Upper lobe of right lung (tissue), 1 donor: ENCODE measurements at places on chromosomes 3 and 15. TPM values are rescaled to one million over a fixed set of nuclear protein-coding genes. Genes with fewer than 3 reads are reported as not detected.
A peak's percentile ranks its signal among the peaks of the same experiment; 100 is the strongest.

DNA sequence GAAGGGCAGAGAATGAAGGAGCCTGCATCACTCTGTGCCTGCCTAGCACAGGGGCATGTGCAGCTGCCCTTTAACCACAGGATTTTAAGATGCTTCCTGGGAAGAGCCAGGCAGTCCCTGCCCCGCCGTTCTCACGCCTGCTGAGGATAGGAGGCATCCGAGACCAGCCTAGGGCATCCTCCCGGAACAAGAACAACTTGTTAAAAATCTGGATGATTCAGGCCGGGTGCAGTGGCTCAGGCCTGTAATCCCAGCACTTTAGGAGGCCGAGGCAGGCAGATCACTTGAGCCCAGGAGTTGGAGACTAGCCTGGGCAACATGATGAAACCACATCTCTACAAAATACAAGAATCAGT, 15.2 kb downstream of the NRROS start:
- peaks cover 49% of the 10 kb centered on the region for H3K36me3 ChIP-seq
- DNase-seq = peak; percentile 30
- peaks cover 31% of the 10 kb centered on the region for H3K4me1 ChIP-seq
- no peak overlapping the region for H3K27ac ChIP-seq

DNA sequence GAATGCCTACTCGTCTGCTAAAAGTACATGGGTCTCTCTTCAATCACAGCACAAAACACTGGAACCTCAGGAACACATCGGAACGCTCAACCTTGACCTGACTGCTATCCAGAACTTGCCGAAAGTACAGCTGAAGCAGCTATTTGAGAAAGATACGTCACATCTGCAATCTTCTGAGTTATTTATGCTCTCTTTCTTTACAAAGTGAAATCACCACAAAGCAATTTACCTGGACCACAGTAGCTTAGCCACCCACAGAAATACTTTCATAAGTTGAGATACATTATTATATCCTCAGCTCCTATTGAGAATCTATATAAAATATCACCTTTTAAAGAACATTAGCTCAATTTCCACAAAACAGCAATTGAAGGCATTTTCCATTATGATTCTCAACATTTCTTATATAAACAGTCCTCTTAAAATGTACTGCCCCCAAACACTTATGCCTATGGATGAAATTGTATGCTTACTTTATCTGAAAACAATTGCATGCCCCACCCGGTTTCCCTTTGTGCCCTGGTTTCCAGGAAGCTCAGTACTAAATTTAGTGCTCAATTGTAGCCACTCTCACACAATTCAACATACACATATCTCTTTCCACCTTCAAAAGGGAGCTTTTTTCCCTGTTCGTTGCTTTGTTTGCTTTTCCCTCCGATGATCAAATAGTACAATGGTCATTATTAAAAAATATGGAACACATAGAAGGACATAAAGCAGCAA, 31.8 kb downstream of the HEG1 start:
- H3K4me3 ChIP-seq = no peak overlapping the region
- DNase-seq = no peak
- no peaks in the 10 kb centered on the region for H3K27me3 ChIP-seq
- H3K27ac ChIP-seq = no peak overlapping the region

DNA sequence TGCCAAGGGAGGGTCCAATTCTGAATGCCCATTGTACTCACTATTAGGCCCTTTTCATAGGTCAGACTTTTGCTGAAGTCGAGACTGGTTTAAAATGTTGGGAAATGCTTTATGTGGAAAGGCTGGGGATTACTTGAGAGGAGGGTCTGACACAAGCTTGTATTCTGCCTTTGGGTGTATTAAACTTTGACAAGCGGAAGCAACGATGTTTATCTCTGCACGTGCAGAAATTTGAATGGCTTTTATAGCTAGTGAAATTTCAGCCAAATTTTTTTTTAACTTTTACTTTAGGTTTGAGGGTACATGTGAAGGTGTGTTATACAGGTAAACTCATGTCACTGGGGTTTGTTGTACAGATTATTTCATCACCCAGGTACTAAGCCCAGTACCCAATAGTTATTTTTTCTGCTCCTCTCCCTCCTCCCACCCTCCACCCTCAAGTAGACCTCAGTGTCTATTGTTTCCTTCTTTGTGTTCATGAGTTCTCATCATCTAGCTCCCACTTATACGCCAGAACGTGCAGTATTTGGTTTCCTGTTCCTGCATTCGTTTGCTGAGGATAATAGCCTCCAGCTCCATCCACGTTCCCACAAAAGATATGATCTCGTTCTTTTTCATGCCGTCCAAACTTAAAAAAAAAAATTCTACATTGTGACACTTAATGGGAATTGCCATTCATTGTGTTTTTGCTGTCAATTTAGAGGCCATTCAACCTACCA, 223.0 kb upstream of the BHLHE40 start:
- peaks cover 13% of the 10 kb centered on the region for H3K4me1 ChIP-seq
- H3K27ac ChIP-seq = no peak overlapping the region
- H3K36me3 ChIP-seq = no peaks in the 10 kb centered on the region
- no peaks in the 10 kb centered on the region for H3K27me3 ChIP-seq

- DNase-seq = no peak
- peaks cover 10% of the 10 kb centered on the region for H3K4me1 ChIP-seq
- H3K27me3 ChIP-seq = no peaks in the 10 kb centered on the region
Measured at GRCh38 chr15:90105521-90105920, 3.3 kb upstream of the IDH2 start.

GRCh38 chr15:50353975-50354837, 792 bp downstream of the GABPB1 start:
- H3K27me3 ChIP-seq = no peaks in the 10 kb centered on the region
- H3K4me1 ChIP-seq = peaks cover 46% of the 10 kb centered on the region
- H3K4me3 ChIP-seq = peak overlapping the region; percentile 82
- peak overlapping the region; percentile 98 for H3K27ac ChIP-seq
- peak; percentile 82 for DNase-seq

DNA sequence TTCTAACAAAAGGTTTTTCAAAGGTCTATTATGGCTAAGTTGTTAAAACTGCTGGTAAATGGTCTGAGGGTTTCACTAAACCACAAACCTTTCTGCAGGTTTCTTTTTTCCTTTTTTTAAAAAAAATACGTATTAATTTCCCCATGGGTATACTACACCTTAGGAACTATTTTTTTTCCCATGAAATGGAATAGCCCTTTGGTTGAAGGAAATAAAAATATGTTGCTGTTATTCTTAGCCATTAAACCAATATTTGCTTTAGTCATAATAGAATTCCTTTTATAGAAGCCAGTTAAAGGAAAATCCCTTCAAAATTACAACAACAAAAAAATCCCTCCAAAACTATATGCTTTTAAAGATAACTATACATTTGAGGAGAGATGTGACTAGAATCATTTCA, 1303.3 kb downstream of the ROBO2 start:
- no peak overlapping the region for H3K27ac ChIP-seq
- no peak for DNase-seq
- no peaks in the 10 kb centered on the region for H3K36me3 ChIP-seq
- H3K4me1 ChIP-seq = no peaks in the 10 kb centered on the region

GRCh38 chr3:13783476-13783875, 96.4 kb downstream of the WNT7A start:
- H3K4me3 ChIP-seq = no peak overlapping the region
- H3K36me3 ChIP-seq = no peaks in the 10 kb centered on the region
- H3K27me3 ChIP-seq = peaks cover 4% of the 10 kb centered on the region
- peak; percentile 5 for DNase-seq
- H3K27ac ChIP-seq = no peak overlapping the region

GRCh38 chr3:56616478-56617006, 59.6 kb downstream of the CCDC66 start:
- no peaks in the 10 kb centered on the region for H3K27me3 ChIP-seq
- peaks cover 68% of the 10 kb centered on the region for H3K36me3 ChIP-seq

DNA sequence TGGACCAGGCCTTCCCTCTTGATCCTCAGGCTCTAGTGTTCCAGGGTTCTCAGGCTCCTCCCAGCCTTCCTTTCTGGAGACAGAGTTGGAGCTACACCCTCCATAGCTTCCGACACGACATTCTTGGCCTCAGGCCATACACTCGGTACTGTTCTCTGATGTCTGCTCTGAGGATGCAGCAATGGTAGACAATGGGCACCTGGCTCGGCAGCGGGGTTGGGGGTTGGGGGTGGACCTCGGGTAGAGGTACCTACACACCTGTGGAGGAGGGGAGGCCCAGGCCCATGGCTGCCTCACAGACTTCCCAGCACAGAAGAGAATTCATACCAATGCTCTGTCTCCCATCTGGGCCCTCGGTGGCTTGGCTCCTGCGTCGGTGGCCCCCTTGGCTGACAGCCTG, 21.4 kb downstream of the CCDC13 start:
- no peak for DNase-seq
- no peak overlapping the region for H3K27ac ChIP-seq
- H3K27me3 ChIP-seq = no peaks in the 10 kb centered on the region
- H3K4me1 ChIP-seq = peaks cover 3% of the 10 kb centered on the region
- H3K4me3 ChIP-seq = no peak overlapping the region
- no peaks in the 10 kb centered on the region for H3K36me3 ChIP-seq

DNA sequence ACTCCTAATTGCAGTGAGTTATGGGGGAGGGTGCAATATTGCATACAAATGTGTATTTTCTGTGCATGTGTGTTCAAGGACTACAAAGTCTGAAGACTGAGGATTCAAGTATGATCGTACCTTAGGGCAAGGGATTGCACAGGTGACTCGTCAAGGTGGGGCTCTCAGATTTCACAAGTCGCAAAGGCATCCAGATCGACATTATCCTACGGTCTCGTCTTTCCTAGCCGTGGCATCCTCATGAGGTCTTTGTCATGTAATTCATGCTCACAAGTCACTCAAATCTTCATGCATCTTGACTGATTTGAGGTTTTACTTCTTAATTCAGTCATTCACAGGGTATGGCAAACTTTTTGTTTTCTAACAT, 191.4 kb upstream of the HES1 start:
- no peak overlapping the region for H3K27ac ChIP-seq
- H3K4me1 ChIP-seq = no peaks in the 10 kb centered on the region
- no peaks in the 10 kb centered on the region for H3K36me3 ChIP-seq
- H3K4me3 ChIP-seq = no peak overlapping the region
- DNase-seq = no peak

GRCh38 chr3:41209646-41210045, 10.3 kb downstream of the CTNNB1 start:
- no peaks in the 10 kb centered on the region for H3K27me3 ChIP-seq
- no peak for DNase-seq
- H3K4me1 ChIP-seq = peaks cover 72% of the 10 kb centered on the region
- H3K36me3 ChIP-seq = no peaks in the 10 kb centered on the region
- H3K4me3 ChIP-seq = no peak overlapping the region

DNA sequence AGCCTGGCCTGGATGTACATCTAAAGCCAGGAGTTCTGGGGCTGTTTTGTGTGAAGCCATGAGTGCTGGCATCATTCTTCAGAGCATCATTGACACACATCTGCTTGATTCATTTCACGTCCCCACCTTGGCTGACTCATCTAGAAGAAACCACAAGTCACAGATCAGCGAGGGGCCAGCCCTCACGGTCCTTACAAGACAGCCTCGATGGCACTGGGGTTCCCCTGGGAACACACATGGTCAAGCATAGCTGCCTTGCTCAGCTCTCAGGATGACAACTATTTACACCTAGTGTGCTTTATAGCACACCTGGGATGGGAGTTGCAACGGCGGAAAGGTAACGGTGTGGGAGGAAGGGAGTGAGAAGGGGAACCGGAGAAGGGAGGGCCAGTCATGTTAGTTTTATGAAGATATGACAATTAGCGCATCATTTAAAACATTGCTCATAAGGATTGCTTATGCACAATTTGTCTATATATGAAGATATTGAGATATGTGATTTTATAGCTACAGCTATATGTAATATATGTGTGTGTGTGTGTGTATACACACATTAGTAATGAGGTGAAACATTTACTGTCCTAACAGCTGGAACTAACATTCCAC, 227.1 kb downstream of the RPLP1 start:
- no peaks in the 10 kb centered on the region for H3K27me3 ChIP-seq
- peak; percentile 44 for DNase-seq
- no peak overlapping the region for H3K4me3 ChIP-seq
- no peaks in the 10 kb centered on the region for H3K36me3 ChIP-seq
- no peak overlapping the region for H3K27ac ChIP-seq

- H3K4me1 ChIP-seq = no peaks in the 10 kb centered on the region
- peaks cover 17% of the 10 kb centered on the region for H3K27me3 ChIP-seq
- H3K27ac ChIP-seq = no peak overlapping the region
Measured at GRCh38 chr15:69885173-69885955, 212.4 kb downstream of the TLE3 start.

- peaks cover 4% of the 10 kb centered on the region for H3K36me3 ChIP-seq
- peak overlapping the region; percentile 1 for H3K27ac ChIP-seq
- H3K4me3 ChIP-seq = no peak overlapping the region
- H3K4me1 ChIP-seq = peaks cover 24% of the 10 kb centered on the region
- no peak for DNase-seq
- H3K27me3 ChIP-seq = no peaks in the 10 kb centered on the region
Measured at GRCh38 chr3:183265157-183265642, 12.1 kb downstream of the B3GNT5 start.

DNA sequence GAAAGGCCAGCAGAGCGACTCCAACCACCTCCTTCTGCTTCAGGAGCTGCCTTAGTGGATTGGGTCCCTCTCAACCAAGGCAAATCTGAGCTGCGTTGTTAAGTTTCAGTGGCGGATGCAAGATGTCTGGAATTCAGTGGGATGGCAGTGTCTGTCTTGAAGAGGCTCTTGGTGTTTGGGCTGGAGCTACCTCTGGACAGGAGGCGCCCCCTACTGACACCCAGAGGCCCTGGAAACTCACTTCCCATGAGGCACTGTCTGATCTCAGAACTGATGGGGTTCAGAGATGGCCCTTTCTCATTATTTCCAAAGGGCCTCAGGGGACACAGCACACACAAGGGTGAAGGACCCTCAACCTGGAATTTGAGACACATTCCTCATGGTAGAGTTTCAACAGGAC, 6.0 kb upstream of the SLC28A1 start:
- DNase-seq = peak; percentile 82
- no peaks in the 10 kb centered on the region for H3K36me3 ChIP-seq

- H3K27me3 ChIP-seq = no peaks in the 10 kb centered on the region
- H3K4me3 ChIP-seq = no peak overlapping the region
- no peaks in the 10 kb centered on the region for H3K36me3 ChIP-seq
- H3K4me1 ChIP-seq = no peaks in the 10 kb centered on the region
- no peak overlapping the region for H3K27ac ChIP-seq
Measured at GRCh38 chr3:54079314-54079713, 43.0 kb upstream of the CACNA2D3 start.

Gene DISP2
- total RNA-seq = 6.5 TPM

Gene CACNA2D2
- total RNA-seq = 119 TPM

Gene DUOXA2
- not detected for total RNA-seq

Gene ACAP2
- 60.3 TPM for total RNA-seq

Gene MAP6D1
- total RNA-seq = 1.2 TPM

Gene SYNPR
- not detected for total RNA-seq

Gene ITIH1
- not detected for total RNA-seq

Gene ADCY5
- 4.0 TPM for total RNA-seq

Gene CPLX3
- total RNA-seq = not detected

Gene CCDC80
- 60.4 TPM for total RNA-seq
